ENCODE measurements at places on chromosomes 7 and 10.

DNA sequence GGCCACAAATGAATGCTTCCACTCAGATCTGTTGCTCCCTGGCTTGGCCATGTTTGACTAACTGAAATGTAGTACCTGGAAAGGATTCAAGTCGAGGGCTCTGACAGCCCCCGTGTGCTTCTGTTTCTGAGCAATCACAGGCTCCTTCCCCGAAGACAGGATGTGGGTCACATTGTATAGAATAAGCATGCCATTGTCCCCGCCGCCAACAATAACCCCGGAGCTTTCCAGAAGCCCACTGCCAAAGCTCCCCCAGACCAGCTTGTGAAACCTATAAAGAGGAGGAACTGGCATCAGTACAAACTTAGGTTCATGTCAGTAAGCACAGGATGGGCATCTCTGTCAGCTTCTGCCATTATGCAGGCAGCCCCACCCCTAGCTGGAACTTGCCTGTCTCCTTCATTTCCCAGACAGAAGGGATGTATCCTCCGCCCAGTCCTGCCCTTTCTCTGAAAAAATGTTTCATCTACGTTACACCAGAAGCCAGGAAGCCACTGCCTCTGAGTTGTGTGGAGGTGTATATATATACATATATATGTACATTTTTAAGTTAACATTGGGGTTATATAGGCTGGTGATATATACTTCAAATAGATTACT, 10.3 kb downstream of the SEC31B start:
- no peak for DNase-seq

GRCh38 chr7:5448378-5449037, 24.9 kb upstream of the TNRC18 start:
- DNase-seq, result no peak

- no peak for DNase-seq
Observed at GRCh38 chr7:93719546-93719945, 145.0 kb upstream of the CALCR start.

DNA sequence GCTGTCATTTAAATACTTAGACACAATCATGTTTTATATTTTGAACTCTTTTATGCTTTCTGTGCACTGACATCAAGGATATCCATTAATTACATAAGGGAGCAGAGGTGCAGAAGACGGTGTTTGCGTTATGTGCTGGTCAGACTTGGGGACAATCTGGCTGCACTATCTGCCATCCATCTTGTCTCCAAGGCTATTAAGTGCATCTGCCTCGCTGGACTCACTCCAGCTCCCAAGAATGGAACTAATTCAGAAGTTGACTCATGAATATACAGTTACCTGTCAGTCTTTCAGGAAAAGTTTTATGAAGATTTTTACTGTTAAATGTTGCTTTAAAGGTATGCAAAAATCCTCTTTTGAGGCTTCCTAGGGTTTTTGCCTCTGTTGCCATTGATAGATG, 391.0 kb downstream of the SUGCT start:
- DNase-seq, result no peak

GRCh38 chr10:132441818-132442524, 45.0 kb downstream of the PWWP2B start:
- no peak for DNase-seq

Measured in MG63 (cell line).